ENCODE measurements at places on chromosomes 1 and 21.

DNA sequence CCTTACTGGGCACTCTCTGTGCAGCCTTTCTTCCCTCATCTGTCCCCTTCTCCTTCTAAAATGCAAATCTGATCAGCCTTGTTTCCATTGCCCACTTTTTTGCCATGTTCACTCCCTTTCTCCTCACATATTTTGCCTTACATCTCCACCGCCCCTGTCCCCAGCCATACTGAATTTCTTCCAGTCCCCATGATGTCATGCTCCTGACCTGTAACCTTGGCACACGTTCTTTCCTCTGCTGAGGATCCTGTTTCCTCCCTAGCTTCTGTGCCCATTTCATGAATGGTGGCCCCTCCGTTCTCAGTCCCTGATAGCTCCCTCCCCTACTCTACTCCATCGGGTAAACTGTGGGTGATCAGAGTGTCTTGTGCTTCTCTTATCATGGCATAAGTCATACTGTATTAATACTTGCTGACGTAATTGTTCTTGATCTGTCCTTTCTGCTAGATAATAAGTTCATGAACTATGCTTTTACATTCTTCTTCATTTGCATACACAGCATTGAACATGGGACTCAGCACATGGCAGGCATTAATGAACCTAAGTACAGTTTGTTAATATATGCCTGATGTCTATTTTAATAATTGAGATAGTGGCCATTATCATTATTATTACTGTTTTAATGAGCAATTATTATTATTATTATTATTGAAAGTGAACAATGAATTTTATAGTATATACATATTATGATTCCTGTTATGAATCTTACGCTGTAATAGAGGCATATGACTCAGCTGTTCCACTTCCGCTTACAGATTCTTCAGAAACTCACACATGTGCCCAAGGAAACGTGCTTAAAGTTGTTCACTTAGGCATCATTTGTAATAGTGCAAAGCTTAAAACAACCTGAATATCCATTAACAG, 28.5 kb downstream of the MAP3K21 start:
- DNase-seq, result no peak

- peak; percentile 46 for DNase-seq
These were observed at the start of gene B4GALT2 for GRCh38 chr1:43978551-43979260. Gene B4GALT2 (plus strand): TSS chr1:43979210. CDS start chr1:43981161, 1,951 bp downstream.

DNA sequence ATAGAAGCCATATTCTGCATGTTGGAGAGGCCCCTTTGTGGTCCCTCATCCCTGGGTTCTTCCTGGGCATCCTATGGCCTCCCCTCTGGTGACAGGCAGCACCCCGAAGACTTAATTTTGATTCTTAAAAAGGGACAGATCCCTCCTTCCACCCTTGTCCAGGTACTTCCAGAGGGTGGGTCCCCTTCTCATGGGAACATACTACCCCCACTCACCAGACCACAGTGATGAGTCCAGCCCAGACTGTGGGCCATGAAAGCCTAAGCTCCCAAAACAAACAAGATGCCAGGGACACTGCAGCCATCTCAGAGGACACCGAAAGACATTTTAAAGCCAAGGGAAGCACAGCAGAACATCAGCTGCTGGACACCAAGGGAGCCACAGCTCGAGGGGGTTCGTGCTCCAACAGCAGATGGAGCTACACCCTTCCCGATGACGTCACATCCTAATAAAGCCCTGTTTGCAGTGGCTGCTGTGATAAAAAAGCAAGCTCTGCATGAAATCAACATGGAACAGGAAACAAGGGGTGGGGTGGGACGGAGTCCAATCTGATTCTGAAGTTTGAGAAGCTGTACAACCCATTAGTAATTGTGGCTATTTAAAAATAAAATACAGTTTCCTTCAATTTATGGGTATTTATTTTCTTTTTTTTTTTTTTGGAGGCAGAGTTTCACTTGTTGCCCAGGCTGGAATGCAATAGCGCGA, 32.4 kb downstream of the GNB1 start:
- DNase-seq, result no peak

GRCh38 chr21:41242238-41242829, 74.3 kb upstream of the FAM3B start:
- no peak for DNase-seq

GRCh38 chr1:183952101-183952500, 85.4 kb downstream of the COLGALT2 start:
- no peak for DNase-seq

- DNase-seq, result no peak
These were observed 22.8 kb downstream of the LACTBL1 start for GRCh38 chr1:22949822-22950331.

DNA sequence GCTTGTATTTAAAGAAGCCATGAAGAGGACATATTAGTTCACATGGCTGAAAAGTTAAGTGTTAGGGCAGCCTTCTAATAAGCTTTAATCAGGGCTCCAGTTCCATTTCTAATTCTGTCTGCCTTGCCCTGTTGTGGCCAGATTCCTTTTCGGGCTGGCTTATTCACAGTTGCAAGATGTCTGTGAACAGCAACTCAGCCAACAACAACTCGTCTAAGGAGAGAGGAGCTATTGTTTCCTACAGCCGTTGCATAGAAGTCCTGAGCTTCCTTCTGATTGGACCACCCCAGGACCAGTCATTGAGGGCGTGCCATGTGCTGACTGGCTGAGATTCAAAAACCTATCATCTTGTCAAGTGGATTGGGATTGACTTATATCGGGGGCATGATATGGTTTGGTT, 18.6 kb upstream of the COQ8A start:
- no peak for DNase-seq

- peak; percentile 47 for DNase-seq
These were observed 24.8 kb downstream of the ADGRB2 start for GRCh38 chr1:31739346-31739745.

- no peak for DNase-seq
These were observed 16.2 kb downstream of the MIER1 start for GRCh38 chr1:66940981-66941380.

DNA sequence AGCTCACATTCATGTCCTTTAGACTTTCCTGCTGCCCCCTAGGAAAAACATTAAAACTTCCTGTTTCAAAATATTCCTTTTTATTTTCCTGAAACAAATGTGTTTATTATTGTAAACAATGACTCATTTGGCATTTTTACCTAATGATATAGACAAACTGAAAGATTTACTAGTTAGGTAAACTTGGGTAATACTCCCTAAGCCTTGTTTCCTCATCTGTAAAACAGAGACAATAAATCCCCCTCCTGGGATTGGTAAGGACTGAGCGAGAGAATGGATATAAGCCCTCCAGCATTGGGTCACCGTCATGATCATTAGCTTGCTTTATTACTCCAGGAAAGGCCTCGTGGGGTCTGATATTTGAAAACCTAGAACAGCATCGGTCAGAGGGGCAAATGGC, 59.8 kb downstream of the LPAR3 start:
- DNase-seq, result no peak

GRCh38 chr1:156204686-156205085, 8.1 kb upstream of the PMF1 start:
- no peak for DNase-seq

DNA sequence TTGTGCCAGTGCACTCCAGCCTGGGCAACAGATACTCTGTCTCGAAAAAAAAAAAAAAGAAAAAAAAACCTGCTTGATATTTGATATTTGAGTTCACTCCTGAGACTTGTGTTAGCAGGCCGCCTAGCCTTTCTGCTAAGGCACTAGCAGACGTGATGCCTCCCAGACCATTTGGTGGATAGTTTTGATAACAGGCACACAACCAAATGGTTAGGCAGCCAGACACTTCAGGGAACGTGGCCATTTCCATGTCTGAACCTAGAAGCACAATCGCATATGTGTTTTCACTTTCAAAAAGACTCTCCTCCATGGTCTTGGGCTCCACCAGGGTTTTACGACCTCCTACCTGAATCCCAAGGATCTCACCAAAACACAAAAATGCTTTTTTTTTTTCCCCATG, 1319.5 kb downstream of the BRINP3 start:
- DNase-seq, result no peak

GRCh38 chr1:6496365-6496721, 4.9 kb upstream of the PLEKHG5 start:
- DNase-seq, result no peak

DNA sequence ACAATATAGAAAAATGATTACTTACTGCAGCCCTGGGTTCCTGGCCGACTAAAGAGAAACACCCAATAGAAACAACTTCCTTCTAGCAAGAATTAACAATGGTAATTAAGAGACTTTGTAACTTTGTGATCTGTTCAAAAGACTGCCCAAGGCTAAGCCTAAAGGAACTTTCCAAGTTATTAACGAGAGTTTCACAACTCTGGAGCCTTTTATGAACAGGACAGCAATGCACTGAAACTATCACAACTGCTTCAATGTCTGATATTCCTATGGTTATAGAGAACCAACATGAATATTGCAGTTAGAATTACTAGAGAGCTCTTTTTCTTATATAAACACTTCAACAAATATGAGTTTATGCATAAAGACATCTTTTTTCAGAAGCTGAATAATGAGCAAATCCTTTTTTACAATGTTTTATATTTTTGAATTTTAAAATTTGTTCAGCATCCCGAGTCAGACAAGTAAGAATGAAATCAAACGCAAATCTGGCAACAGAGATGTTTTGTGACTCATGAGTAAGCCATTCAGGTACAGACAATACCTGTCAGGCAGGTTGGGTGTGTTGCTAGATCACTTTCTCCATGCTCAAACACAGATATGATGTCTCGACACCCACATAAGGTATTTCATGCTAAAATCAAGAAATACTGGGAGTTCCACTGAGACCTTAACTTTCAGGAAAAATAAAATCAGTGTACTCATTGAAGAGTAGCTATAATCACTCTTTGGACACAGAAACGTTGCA, 22.2 kb upstream of the KCNJ15 start:
- DNase-seq, result no peak

- no peak for DNase-seq
These were observed 4.3 kb upstream of the ZBTB7B start for GRCh38 chr1:154998201-154998780.

- no peak for DNase-seq
These were observed 14.1 kb upstream of the TMEM240 start for GRCh38 chr1:1554550-1554925.

- no peak for DNase-seq
These were observed 1.3 kb downstream of the UBL4B start for GRCh38 chr1:110113551-110113950.

DNA sequence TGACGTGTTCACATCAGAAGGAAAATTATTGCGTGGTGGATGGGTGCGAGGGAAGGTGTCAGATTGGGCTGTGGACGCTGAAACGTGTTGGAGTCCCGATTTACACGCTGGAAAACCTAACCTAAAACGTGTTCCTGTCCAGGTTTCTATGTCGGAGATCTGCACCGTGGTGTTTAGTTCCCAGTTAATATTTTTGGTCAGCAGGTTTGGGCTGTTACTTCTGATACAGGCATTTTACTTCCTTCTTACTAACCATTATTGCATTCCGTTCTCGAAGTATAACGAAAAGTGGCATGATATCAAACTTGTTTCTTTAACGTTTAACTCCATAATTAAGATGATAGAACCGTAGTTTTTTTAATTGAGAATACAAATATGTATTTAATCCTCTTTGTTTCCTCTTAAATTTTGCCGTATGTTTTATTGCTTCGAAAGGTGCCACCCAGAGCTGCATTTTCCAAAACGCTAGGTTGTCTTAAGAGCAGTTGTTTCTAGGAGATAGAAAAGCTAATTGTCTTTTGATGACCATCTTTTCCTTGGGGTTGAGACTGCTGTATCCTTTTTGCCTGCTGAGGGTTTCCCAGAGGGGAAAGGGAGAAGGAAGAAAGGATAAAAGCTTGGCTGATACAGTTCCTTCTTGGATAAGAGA, 1.3 kb downstream of the ADARB1 start:
- DNase-seq, result no peak

GRCh38 chr1:100075773-100076172, 57.0 kb downstream of the SASS6 start:
- DNase-seq, result no peak

DNA sequence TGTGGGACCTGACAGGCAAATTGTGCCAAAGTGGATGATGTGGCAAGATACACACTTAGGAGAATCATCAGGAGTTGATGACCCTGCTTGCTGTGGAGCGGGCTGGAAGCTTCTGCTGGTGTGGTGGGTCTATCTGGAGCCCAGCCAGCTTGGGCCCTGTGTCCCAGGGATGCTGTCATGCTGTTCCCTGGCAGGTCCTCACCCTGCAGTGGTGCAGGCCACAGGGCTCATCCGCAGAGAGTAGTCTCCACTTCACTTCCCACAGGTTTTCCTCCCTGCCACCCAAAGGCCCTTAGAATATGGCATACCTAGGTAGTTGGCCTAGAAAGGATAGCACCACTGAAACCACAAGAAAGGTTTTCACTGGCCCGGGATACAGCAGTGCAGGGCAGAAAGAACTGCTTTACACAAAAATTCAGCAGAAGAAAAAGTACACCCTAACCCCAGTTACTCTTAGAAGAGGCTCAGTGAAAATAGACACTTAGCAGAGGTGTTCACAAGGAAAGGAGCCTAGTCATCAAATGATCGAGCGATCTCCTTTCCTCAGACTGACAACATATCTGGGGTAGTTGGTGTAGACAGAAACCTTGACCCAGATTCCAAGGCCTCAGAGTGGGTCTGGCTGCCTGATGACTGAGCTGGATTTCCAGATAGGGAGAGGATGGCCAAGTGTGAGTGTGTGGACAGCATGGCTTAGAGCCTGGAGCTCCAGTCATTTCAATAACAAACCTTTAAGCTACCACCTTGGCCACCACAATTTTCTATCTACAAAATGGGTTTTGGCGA, 1.3 kb upstream of the C1orf226 start:
- no peak for DNase-seq

DNA sequence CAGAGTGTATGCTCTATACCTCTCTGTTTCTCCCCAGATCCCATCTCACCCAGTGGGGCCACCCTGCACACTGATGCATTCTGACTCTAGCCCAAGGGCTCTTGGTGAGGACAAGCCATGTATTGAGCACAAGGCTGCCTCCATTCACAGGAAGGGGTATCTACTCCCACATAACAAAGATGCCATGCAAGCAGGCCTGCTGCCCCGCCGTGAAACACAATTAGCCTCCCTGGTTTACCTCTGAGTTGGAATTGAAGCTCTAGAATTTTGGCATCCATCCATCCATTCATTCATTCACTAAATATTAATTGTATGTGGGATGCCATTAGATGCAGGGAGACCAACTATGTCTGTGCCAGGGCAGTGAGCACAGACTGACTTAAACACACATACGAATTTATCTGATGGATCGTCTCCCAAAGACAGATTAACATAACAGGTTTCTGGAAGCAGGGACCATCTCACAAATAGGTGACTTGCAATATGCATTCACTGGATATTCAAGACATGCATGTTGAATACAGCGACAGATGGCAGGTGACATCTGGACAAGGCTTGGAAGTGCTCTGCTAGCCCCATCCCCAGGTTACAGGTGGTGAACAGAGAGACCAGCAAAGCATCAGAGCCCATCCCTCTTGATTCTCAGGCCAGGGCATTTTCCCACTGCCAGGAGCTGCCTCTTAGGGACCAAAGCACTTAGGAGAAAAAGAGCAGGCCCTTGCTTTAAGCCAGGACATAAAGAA, 34.3 kb downstream of the TRABD2B start:
- DNase-seq, result no peak

- no peak for DNase-seq
These were observed 78.8 kb downstream of the C1orf21 start for GRCh38 chr1:184465489-184466146.

DNA sequence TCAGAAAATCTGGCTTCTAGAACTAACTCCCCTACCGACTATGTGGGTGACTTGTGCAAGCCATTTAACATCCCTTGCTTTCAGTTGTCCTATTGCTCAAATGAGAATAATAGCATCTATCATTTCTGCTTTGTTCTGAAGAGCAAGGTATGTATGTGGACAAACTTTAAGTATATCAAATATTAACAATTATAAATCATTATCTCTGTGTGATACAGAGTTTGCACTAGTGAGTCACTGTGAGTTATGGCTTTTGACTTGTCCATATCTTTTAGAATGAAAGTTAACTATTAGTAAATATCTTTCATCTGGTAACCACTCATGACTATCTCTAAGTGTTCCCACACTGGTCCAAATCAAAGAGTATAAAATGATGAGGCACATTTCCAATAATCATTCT, 812.9 kb upstream of the ADGRL2 start:
- DNase-seq, result no peak

Measured in activated T-cell treated with anti-CD3 and anti-CD28 coated beads, Interleukin-2, amount 50 U/mL, for 1 hour (primary cell).